ENCODE measurements at places on chromosomes 12 and 14.

- no peak for DNase-seq
Measured at GRCh38 chr12:70853326-70853725, 67.2 kb downstream of the PTPRR start.

- DNase-seq: no peak
Measured at GRCh38 chr14:102951034-102951433, 28.6 kb downstream of the AMN start.

- DNase-seq: no peak
Measured at GRCh38 chr12:127717278-127717677, 549.7 kb upstream of the TMEM132C start.

- DNase-seq: no peak
Measured at GRCh38 chr14:67010602-67011001, 178.6 kb upstream of the GARIN2 start.

DNA sequence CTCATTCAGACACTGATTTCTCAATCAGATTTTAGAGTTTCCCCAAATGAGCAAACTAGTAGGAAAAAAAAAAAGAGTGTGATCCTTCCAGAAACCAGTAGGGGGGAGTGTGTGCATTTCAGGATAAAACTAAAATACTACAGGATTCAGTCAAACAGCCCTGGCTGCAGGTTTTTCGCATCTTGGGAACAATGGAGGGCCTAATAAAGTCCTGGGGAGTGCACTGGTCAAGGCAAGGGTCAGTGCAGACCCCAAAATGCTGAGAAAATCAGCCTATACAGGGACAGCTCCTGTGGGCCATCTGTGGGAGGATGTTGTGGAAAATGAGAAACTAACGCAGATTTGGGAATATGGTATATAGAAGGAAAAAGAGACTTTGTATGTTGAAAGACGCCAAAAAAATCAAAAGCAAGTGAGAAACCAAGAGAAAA is 22.2 kb upstream of the ABCD4 start:
- peak; percentile 15 for DNase-seq

DNA sequence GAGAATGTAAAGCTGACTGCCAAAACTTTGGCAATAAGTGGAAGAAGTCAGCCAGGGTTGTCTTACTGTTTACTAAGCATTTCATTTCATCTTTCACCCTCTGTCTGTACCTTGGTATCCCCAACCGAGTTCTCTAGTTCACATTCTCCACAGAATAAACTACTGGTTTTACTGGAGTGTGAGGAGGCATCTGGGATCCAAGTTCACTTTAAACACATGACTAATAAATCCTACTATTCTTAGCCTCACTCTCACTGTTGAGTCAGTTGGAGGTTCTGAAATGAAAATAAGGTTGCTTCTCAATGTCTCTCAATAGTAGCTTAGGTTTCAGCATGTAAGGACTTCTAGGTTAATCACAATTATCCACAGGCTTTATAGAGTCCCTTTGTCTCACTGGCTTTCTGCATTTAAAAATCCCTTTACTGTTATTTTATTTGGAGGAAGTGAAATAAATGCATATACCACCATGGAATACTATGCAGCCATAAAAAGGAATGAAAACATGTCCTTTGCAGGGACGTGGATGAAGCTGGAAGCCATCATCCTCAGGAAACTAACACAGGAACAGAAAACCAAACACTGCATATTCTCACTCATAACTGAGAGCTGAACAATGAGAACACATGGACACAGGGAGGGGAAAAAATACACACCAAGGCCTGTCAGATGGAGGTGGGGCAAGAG is 95.8 kb downstream of the EPS8 start:
- DNase-seq: no peak

GRCh38 chr12:106115440-106115839 is 23.3 kb downstream of the NUAK1 start:
- DNase-seq: no peak

GRCh38 chr14:74360163-74360562 is 11.9 kb downstream of the VRTN start:
- DNase-seq: no peak

GRCh38 chr12:131529196-131530040 is 181.5 kb upstream of the SFSWAP start:
- DNase-seq: no peak
